Foreskin melanocyte (primary cell): ENCODE measurements at places on chromosomes 5 and 9.

GRCh38 chr5:180555168-180555921 lies 36.0 kb downstream of the SCGB3A1 start:
- no peak for DNase-seq

- DNase-seq: no peak
Measured at GRCh38 chr5:157941616-157942015, 82.7 kb upstream of the CLINT1 start.

DNA sequence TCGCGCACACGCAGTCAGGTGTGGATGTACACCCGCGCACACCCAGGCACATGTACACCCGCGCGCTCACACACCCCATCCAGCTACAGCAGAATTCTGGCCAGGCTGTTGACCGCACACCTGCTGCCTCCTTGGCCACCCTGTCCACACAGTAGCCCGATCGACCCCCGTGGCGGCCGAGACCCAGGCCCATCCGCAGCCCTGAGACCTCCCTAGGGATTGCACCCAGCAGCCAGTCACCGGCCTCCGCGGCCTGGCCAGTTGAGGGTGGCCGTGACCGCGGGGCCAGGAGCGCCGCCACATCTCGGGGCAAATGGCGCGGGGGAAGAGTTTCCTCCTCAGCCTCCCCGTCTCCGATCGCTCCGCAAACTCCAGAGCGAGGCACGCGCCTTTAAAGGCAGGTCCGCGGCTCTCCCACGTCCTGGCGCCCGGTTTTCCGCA lies 774 bp upstream of the ADAMTS16 start:
- no peak for DNase-seq

- DNase-seq: no peak
Measured at GRCh38 chr5:41148448-41148847, 64.9 kb downstream of the C6 start.

- no peak for DNase-seq
Measured at GRCh38 chr9:4058931-4059330, 240.9 kb downstream of the GLIS3 start.

DNA sequence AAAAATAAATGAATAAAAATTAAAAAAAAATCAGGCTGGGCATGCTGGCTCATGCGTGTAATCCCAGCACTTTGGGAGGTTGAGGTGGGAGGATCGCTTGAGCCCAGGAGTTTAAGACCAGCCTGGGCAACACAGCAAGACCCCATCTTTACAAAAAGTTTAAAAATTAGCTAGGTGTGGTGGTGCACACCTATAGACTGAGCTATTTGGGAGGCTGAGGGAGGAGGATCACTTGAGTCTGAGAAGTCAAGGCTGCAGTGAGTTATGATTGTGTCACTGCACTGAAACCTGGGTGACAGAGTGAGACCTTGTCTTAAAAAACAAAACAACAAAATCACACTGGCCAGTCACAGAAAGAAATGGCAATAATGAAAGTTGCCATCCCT lies 3.4 kb upstream of the CNTRL start:
- no peak for DNase-seq

DNA sequence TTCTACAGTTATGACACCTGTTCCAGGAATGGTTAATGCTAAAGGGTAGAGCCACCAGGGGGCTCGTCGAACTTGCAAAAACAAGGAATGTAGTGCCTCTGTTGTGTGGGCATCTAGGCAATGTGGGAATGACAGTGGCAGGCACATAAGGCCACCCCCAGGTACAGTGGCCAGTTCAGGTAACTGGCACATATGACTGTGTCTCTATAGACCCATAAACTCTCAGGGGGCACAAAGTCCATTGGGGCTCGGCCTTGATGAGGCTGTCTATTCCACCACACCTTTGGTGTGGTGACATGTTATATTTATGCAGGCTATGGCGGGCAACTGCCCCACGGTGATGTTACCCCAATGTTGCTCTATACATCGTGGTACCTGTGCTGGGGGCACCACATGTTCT lies 59.6 kb upstream of the FAM120A start:
- no peak for DNase-seq

- DNase-seq: no peak
Measured at GRCh38 chr5:5573798-5574380, 151.4 kb downstream of the ICE1 start.

DNA sequence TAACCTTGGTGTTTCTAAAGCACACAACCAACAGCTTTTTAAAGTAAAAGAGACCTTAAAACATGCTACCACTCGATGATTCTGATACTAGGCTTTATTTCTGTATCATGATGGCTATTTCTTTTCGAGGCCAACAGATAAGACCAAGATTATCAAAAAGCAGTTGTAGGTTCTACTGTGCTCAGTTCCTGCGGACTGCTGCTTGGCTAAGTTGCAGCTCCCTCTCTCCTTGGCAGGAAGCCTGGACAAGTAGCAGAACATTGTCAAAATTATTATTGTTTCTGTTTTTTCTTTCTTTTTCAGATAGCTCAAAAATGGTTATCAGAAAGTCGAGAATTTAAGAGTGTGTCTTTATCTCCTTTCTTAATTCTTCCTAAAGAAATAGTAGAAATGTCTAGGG lies 607.6 kb downstream of the PTPRD start:
- no peak for DNase-seq
